PC-9 (cell line): ENCODE measurements at places on chromosomes 3 and 15. TPM values are rescaled to one million over a fixed set of nuclear protein-coding genes. Genes with fewer than 3 reads are reported as not detected.

The AQP9 gene
- total RNA-seq, result not detected in 2 replicates

The LRRIQ4 gene
- 1.3 TPM in 2 replicates for total RNA-seq

DNA sequence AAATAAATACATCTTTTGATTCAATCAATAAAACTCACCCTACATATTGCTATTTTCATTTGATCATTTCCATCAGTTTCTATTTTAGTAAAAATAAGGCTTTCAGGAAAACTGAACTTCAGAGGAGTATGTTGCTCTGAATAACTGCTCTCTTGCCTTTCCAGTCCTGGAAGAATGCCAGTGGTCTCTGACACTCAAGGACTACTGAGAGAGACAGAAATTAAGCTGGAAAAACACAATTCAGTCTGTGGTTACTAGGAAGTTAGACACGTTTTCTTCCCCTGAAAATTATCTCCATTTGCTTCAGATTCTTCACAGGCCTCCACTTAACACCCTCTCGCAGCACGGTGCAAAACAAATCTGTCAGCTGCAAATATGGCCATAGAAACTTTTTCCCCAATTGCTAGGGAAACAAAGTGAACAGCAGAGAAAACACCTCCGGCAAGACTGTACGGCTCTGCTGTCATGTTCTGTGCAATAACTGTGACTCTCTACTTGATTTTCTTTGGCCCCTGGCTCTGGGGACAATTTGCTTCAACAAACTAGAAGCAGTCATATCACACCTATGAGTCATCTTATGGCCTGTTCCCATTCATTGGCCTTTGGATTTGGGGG is 353.0 kb downstream of the MAGI1 start:
- H3K4me3 ChIP-seq, result no peak overlapping the region
- no peaks in the 10 kb centered on the region for H3K4me1 ChIP-seq
- H3K27me3 ChIP-seq, result no peaks in the 10 kb centered on the region
- no peak for DNase-seq
- H3K27ac ChIP-seq, result no peak overlapping the region

DNA sequence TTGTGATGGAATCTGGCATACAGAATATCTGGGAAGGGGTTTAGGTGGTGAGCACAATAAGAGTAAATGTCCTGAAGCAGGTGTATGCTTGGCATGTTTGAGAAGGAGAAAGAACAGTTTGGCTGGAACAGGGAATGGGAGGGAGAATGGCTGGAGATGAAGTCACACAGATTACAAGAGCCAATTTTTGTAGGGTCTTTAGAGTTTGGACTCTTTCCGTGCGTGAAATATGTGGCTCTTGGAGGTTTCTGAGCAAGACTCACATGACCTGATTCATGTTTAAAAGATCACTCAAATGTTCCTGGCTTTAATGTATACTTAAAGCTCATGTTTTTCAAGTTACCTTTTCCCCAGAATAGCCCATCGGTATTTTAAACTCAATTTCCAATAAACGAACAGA is 32.8 kb downstream of the SPRED1 start:
- H3K27me3 ChIP-seq, result no peaks in the 10 kb centered on the region
- no peaks in the 10 kb centered on the region for H3K4me1 ChIP-seq
- no peaks in the 10 kb centered on the region for H3K36me3 ChIP-seq

DNA sequence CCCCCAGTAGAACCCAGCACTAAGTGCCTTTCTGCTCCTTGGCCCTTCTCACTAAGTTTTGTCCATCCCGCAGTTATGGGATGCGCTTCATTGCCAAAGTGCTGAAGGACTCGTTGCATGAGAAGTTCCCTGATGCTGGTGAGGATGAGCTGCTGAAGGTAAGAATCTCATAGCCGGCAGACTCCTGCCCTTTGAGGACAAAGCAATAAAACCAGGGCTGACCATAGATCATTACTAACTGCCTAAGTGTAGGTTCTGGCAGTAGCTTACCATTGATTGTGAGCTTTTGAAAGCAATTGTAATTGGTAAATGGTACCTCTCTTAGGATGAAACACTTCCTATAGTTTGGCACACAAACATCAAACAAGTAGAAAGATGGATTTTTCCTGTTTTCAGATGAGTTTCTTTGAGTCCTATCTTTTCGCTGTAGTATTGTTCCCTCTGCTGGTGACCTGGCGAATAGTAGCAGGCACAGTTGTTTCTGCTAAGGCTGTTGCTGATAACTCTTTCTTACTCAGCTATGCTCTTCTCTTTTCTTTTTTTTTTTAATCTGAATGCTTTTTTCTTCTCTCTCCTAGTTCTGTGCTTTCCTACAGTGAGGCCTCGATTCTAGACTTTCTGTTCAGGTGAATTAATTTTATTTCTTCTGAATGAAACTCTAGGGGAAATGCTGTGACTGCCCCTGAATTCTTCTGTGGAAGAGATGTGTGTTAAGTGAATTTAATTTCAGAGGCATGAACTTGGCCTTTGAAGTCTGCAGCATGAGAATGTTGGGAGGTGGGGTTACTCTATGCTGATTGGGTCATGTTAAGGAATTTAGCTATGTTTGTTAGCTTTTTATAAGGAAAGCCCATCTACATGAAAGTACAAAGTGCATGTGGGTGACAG is 47.4 kb upstream of the CRTC3 start:
- no peaks in the 10 kb centered on the region for H3K27me3 ChIP-seq
- peak; percentile 24 for DNase-seq
- no peak overlapping the region for H3K27ac ChIP-seq
- no peak overlapping the region for H3K4me3 ChIP-seq

The PLA2G4D gene
- total RNA-seq, result 0.90 and 1.4 TPM in 2 replicates

The SLC15A2 gene
- total RNA-seq, result 1.1 and 2.8 TPM in 2 replicates

- peak; percentile 75 for DNase-seq
- H3K27ac ChIP-seq, result no peak within 1 kb of the TSS
- H3K36me3 ChIP-seq, result no peaks in the 10 kb centered on the region
- H3K4me1 ChIP-seq, result peaks cover 18% of the 10 kb centered on the region; the same call in 1 of the 2 replicates
Observed at GRCh38 chr3:69739204-69740102, at the start of gene MITF. Gene MITF, plus strand, starts transcription at chr3:69739464. Its CDS starts 134 bp downstream, at chr3:69739598.

GRCh38 chr3:58059349-58060321 is 51.4 kb downstream of the FLNB start:
- H3K36me3 ChIP-seq, result 0 out of 2 replicates have a peak, but pooled peaks cover 7% of the 10 kb centered on the region
- H3K4me3 ChIP-seq, result no peak overlapping the region
- peaks cover 39% of the 10 kb centered on the region for H3K4me1 ChIP-seq
- no peaks in the 10 kb centered on the region for H3K27me3 ChIP-seq

DNA sequence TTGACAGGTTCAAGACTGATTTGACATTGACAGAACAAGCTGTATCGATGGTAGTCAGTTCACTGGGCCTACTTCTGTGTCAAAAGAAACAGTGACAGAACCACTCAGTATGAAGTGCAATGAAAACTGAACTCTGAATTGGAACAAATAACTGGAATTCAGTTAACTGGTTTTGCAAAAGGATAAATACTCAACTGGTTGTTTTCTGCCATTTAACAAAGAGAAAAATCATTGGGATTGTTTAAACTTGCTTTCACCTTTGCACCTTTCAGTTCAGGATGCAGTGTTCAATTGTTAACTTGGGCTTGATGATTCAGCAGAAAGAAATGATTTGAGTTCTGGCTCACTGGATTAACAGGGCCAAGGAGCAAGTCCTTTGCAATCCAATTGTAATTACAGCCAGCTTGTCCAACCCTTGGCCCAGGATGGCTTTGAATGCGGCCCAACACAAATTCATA is 4.9 kb downstream of the BTD start:
- no peaks in the 10 kb centered on the region for H3K27me3 ChIP-seq
- 0 out of 2 replicates have a peak, but pooled peaks cover 4% of the 10 kb centered on the region for H3K36me3 ChIP-seq
- H3K4me1 ChIP-seq, result peaks cover 9% of the 10 kb centered on the region
